ENCODE measurements at places on chromosomes 4 and X.

GRCh38 chr4:2393353-2394270 lies 24.8 kb downstream of the ZFYVE28 start:
- DNase-seq = no peak

DNA sequence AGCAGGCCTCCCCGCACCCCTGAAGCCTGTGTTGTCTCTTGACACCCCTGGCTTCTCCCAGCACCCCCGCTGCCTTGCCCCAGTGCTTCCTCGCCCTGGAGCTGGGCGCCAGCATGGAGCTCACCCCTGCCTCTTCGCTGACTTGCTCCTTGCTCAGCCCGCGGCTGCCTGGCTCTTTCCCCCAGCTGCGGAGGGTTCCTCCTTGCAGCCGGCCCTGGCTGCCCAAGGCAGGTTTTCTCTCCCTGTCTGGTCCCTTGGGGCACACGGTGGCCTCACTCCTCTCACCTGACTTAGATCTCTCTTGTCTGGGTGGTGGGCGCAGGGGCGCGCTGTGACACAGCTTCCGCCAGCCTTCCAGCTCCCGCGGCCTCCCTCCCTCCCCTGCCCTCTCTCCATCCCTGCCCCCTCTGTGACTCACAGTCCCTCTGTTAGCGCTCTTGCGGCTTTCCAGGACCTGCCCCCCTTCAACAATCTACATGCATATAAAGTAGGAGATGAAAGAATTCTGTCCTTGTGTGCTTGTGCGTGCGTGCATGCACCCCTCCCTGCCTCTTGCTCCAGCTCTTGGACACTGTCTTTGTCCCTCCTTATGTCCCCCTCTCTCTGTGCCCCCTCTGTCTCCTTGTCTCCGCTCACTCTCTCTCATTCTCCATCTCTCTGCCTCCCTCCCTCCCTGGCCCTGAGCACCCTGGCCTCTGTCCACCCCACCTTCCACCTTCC lies 2.2 kb downstream of the PLXNB3 start:
- peak; percentile 10 for DNase-seq

- no peak for DNase-seq
These were observed 122.7 kb downstream of the PPP3CA start for GRCh38 chr4:101224358-101225218.

- no peak for DNase-seq
These were observed 329.2 kb downstream of the DTHD1 start for GRCh38 chr4:36610628-36611027.

- DNase-seq = no peak
These were observed 8.9 kb upstream of the NAP1L5 start for GRCh38 chr4:88706574-88706973.

DNA sequence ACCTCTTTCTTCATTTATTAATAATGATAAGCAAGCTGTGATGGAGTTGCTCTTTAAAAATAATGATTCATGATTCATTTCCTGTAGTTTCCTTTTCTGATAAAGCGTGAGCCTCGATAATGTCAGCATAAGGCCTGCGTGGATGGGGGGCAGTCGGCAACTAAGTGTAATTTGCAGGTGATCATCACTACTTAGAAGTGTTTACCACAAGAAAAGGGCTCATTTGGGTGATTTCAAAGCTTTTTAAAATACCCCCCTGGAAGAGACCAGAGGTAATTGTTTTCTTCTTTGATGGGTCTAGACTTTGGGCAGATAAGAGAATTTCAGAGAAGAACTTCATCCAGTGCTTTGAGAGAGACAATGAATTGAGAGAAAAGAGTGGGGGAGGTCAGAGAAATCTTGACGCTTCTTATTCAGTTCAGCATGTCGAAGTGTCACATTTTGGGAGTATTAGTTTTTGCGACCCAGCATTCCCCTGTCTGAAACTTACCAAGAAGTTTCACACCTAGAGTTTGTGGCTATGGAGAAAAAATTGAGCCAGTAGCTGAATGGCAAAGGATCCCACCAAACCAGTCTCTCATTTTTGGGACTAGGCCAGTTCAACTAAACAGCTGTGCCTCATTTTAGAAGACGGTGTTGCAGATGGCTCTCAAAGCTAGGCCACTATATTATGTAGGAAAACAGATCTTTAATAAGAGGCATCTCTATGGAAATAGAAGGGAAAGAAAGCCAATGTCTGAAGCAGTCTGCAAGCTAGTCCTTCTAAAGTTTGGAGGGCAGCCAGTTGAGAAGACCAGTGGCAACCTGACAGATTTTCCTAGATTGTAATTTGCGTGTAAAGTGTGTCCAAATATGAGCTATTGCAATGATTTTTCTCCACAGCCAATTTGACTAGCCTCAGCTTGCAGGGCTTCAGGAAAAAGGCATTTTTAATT lies 171.0 kb upstream of the PPP1R2C start:
- no peak for DNase-seq

DNA sequence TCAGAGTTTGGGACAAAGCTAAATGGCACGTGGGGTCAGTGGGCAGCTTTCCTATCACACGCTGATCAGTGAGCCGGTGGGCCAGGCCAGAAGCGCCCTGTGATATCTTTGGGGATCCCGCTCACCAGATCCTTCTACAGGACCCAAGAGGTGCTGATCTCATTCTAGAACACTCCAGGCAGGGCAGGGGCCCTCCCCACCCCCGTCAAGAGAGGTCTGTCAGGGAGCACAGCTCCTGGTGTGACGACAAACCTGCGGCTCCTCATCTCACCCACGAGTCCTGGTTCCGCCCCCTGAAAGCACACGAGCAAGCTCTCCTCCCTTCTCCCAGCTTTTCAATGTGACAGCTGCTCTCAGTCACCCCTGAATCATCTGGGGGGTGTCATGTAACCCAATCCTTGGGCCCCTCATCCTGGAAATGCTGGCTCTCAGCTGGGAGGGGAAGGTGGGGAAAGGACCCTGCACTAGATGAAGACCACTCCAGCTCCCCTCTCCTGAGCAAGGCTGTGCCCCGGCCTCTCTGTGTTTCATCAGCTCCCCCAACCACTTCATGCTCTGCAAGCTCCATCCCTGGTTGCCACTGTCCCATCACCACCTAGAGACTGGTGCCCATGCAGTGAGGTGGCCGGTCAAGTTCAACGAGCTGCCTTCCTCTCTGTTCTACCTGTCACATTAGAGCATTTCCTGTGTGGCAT lies 4.6 kb downstream of the HCFC1 start:
- no peak for DNase-seq

DNA sequence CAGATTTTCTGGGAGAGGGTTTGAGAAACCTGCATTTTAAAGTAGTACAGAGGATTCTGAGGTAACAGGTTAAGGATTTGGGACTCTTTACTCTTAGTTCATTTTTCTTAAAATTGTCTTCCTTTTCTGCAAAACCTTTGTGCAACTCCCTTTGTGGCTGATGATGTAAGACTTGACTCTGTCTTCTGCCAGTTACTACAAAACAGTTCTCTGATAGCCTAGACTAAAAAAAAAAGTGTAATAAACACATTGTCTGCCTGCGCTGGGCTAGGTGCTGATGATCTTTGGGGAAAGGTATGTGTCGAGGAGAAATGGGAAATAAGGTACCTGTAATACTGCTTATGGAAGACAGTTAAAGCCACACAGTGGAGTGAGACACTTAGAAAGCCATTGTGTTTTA lies 28.7 kb downstream of the IL13RA1 start:
- DNase-seq = no peak

DNA sequence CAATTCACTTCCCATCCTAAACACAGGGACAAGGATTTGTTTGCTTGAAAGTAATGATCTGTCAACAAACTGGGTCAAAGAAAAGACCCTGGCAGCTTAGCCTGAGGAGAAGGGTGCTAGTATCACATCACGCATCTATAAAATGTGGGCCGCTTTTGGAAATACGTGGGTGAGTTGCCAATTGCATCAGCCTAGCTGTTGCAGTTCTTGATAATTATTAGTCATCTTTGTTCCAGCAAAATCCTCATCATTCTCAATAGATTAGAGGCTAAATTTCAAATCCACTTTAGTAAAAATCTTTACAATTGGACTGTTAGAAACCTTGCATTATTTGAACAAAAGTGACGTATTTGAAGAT lies 33.6 kb upstream of the TAPT1 start:
- no peak for DNase-seq

GRCh38 chr4:153759407-153760316 lies at the start of gene RNF175:
TSS of gene RNF175 (minus strand) at chr4:153760024. CDS start at chr4:153759862, 162 bp downstream.
- no peak for DNase-seq

DNA sequence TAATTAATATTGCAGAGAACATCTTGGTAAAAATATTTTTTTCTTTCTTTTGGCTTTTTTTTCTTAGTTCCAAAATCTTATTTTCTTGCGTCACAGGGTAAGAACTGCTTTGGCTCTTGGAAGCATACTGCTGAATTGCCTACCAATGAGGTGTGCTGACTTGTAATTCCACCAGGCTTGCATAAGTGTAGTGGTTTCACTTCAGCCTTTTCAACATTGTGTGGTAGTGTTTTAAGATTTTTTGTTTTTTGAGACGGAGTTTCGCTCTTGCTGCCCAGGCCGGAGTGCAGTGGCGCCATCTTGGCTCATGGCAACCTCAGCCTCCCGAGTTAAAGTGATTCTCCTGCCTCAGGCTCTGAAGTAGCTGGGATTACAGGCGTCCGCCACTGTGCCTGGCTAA lies 42.4 kb downstream of the N4BP2 start:
- DNase-seq = no peak

DNA sequence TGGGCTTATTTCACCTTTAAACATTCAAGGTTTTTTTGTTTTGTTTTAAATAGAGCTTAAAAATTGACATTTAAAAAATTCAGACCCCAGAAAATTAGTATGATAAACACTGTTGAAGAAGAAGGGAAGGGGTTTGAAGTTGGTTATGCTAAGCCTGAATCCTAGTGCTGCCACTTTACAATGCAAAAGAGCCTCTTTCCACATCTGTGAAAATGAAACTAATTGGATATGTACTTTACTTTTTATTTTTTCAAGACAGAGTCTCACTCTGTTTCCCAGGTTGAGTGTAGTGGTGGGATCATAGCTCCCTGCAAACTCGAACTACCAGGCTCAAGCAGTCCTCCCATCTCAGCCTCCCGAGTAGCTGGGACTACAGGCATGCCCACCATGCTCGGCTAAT lies 41.8 kb downstream of the FIP1L1 start:
- DNase-seq = no peak

DNA sequence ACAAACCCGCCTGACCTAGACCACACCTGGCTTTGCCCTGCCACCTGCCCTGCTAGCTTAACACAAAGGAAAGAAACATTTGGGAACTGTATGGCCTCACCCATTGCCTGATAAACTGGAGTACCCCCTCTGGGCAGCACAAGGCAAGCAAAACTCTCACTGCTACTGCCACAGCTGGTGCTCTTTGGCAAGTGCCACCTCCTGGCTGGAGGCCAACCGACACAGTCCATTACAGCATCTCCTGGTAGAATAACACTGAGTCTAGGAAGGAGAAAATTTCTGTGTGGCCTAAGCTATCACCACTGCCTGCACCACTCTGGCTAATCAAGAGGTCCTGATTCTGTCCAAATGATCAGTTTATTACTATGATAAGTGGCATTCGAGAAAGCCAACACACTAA lies 18.9 kb upstream of the SPANXN3 start:
- no peak for DNase-seq

GRCh38 chr4:109703664-109704361 lies 568 bp upstream of the CASP6 start:
- DNase-seq = no peak

DNA sequence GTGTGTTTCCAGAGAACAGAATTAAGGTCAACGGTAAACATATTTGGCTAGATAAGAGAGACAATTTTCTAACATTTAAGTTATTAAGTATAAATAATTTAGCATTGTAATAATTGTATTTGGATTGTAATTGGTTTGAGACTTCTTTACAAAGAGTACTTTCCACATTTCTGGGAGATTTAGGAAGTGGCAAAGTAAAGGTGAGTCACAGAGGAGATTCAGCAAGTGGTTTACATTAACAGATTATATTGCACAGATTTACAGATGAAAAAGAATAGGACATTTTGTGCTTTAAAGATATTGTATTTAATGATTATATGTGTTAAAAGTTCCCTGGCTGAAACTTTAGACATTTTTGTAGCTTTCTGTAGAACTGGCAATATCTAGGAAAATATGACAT lies 584.4 kb upstream of the AADAT start:
- no peak for DNase-seq

GRCh38 chrX:107628662-107629539 lies 591 bp downstream of the PRPS1 start:
- peak; percentile 11 for DNase-seq

DNA sequence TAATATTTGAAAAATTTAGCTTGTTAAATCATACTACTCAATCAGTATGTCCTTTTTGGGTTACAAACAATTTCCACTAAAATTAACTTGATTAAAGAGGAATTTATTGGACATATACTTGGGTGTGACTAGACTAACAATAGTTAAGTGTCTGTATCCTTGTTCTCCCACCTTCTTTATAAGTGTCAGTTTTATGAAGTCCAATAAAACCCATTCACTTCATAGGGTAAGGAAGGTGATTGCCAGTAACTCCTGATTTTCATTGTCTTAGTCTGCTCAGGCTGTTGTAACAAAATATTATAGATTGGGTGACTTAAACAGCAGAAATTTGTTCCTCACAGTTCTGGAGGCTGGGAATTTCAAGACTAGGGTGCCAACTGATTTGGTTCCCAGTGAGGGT lies 800.0 kb downstream of the PDHA2 start:
- no peak for DNase-seq

DNA sequence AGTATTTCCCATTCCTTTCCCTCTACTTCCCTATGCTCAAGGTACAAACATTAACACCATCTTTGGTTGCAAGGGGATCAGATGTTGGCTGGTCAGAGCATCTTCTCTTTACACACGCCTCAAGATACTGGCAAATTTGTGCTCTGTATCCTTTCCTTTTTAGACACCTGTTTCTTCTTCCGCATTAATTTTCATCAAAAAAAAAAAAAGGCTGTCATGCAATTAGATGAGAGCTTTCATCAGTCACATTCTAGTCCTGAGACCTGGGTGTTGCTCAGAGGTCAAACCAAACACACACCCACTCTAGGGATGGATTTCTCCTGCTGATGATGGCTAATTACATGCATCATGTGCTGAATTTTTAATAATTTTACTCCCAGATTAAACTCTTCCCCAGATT lies 2.0 kb downstream of the RELL1 start:
- no peak for DNase-seq

DNA sequence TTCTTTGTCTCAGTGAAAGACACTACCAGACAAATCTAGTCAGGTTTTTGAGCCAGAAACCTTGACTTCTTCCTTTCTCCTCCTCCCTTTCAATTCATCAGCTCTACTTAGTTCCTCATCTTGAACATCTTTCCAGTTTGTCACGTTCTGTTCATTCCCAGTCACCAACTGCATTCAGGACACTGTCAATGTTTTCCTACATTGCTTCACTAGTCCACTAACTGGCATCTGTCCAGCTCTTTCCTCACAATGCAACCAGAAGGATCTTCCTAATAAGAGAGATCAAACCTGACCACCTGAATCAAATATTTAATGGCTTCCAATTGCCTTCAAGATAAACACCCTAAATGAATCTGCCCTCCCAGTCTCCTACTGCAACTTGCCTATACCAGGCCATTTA lies 52.5 kb downstream of the SYNPO2 start:
- DNase-seq = no peak

- no peak for DNase-seq
These were observed 62.0 kb downstream of the BCOR start for GRCh38 chrX:40035726-40036125.

DNA sequence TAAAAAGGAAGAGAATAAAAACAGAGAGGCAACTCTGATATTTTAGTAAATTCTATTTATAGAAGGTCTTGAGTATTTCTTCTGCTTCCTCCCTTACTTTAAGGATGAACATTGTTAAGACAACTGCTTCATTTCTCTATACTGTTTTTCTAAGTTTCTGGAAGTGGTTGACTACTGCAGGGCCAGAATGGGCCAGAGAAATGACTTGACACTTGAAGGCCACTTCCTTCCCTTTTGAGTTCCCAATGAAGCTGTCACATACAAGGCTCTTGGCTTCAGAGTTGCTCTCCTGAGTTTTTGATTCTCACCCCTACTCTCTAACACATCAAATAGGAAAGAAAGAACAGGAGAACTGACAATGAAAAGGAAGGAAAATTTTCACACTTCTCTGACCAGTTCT lies 37.6 kb downstream of the PKD2 start:
- DNase-seq = no peak
